ENCODE measurements at places on chromosomes 13 and 19.

GRCh38 chr13:48346583-48346982 is 43.0 kb downstream of the RB1 start:
- no peak for DNase-seq

- DNase-seq: no peak
Measured at GRCh38 chr19:54552913-54553310, 20.7 kb upstream of the LILRA2 start.

DNA sequence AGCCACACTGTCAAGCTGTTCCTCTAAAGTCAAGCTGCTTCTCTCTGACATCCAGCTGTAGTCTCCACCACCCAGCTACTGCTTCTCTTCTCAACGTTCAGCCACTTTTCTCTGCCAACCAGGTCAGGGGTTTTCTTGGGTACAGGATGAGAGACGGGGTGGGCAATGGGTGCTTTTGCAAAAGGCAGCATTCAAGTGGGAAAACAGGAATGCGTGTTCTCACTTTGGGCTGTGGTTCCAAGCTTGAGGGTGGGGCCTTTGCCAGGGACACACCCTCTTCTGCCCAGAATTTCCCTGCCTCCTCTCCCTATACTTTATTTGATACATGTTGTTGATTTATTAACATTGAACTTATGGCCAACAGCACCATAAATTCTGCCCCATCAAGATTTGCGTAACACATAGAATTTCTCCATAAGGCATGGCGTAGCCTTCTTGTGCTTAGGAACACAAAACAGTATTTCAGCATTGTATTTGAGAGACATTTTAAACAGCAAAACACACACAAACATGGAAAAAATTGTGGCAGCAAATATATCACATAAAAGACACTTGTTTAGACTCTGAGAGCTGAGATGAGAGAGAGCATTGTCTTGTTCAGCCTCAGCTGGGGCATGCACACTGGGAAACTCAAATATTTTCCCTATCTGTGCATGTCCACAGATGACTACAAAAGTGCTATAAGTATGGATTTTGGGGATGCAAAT is 392.8 kb downstream of the SLITRK6 start:
- DNase-seq: peak; percentile 61

- DNase-seq: no peak
Measured at GRCh38 chr13:64099994-64100393, 2684.3 kb upstream of the PCDH20 start.

DNA sequence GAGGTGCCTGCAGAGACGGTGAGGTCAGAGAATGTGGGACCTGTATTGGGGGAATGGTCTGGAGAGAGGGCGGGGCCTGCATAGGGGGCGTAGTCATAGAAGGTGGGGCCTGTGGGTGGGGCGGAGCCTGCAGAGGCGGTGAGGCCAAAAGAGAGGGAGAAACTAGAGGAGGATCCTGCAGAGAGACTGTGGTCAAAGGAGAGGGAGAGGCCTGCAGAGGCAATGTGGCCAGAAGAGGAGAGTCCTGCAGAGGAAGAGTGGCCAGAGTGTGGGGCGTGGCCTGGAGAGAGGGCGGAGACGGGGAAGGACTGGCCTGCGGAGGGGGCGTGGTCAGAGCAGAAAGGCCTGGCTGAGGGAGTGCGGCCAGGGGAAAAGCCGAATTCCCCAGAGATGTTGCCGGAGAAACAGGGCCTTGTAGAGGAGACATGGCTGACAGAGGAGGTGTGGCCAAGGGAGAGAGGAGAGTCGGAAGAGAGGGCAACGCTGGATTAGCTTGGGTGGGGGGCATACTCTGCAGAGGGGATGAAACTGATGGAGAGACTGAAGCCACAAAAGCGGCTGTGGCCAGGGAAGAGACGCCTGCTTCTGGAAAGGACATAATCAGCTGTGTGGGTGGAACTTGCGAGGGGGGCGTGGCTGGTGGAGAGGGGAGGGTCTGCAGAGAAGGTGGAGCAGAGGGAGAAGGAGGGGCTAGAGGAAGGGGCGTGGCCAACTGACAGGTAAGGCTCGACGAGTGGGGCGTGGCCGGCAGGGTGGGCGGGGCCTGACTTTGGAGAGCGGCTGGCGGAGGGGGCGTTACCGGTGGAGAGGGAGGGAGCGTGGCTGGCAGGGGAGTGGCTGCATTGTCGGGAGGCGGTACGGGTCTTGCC is 2.5 kb downstream of the PRR36 start:
- DNase-seq: peak; percentile 89

DNA sequence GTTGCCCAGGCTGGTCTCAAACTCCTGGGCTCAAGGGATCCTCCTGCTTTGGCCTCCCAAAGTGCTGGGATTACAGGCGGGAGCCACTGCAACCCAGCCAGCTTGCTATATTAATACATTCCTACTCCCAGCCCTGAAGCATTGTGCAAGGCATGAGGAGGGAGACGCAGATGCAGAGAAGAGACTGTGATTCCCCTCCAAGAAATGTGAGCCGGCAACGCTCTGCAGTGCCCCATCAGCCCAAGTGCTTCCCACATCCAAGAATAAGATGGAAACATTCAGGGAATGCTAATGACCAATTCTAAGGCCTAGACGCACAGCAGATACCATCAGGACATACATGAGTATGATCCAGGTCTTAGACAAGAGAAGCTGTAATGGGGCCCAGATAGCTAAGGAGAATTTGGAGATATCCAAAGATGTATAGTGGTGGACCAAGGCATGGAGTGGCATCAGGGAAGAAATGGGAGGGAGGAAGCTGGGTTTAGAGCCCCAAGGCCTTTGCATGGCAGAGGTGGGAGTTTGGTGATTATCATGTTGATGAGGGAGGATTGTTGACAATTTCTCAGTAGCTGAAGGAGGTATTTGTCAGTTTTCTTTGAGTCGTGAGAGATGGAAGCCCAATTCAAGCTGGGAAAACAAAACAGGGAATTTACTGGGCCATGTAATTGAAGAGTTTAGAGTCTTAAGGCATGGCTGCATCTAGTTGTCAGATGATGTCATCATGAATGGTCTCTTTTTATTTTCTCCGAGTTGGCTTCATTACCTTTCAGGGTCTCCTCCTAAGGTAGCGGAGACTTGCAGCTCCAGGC is 2.9 kb downstream of the PPM1N start:
- DNase-seq: no peak

DNA sequence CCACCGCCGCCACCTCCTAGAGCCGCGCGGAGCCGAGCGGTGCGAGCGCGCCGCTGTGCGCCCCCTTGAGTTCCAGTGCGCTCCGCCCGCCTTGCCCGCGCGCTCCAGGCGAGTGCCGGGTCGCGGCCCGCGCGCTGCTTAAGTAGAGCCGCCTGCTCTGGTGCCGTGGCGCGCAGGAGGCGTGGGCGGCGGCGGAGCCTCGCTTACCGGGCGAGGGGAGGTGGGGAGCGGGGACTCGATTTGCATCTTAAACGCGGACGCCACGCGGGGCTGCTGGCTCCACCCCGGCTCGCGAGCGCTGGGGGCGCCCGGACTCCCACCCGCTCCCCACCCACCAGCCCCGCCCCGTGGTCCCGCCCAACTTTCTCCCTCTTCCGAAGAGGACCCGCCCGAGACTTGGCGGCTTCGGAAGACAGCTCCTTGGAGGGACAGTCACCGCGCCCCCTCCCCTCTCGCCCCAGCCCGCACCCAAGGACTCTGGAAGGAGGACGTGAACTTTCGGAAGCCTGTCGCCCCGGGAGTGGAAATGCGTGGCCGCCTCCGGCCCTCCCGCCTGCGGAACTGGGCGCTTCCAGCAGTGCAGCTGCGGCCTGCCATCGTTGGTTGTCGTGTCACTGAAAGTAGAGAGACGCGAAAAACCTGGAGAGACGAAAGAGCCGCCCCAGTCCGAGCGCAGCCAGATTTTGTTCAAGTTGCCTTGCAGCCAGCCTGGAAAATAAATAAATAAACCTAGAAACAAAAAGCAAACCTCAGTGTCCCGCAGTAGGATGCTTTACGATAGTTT is at the start of gene KCTD12:
KCTD12 (minus strand) TSS at position 114 of the 784 bp plus-strand sequence. CDS start 257 bp downstream, outside the sequence.
- peak; percentile 67 for DNase-seq

- DNase-seq: no peak
Measured at GRCh38 chr13:110524541-110525257, 36.8 kb downstream of the RAB20 start.

DNA sequence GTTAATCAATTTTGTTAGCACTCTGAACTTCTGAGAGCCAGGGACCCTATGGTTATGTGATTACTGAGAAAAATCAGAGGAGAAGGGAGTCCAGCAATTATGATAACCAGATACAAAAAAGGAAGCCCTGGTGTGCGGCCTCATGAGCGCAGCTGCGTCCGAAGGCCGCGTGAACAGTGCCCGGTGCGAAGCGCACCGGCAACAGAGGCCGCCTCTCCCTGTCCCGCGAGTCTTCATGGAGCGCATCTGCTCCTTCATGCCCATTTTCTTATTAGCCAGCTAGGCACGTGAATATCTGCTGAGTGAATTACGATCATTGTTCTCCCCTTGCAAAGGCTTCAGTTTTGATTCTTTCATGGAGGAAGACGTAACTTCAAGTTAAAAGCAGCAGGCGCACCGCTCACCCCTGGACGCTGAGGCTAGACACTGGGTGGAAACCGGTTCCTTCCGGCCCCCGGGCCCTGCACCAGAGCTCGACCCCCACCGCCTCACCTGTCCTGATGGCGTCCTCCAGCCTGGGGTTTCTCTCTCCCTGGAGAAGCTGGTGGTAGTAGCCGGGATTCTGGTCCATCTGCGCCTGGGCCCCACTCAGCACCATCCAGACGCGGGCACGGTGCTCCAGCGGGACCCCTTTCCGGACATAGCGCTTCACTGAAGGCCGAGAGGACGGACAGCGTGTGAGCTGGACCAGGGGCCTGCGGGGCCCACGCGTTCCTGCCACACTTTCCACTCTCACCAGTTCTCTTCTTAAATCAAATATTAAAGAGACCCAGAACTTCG is 8.9 kb downstream of the GRTP1 start:
- DNase-seq: no peak

- no peak for DNase-seq
Measured at GRCh38 chr13:96646515-96647211, 347.6 kb downstream of the OXGR1 start.
